ENCODE measurements at places on chromosomes 3 and 15.

- H3K4me1 ChIP-seq, result no peaks in the 10 kb centered on the region
- H3K4me3 ChIP-seq, result no peak overlapping the region
- H3K27ac ChIP-seq, result no peak overlapping the region
- peak; percentile 55 for DNase-seq
Observed at GRCh38 chr3:44074181-44074580, 167.5 kb upstream of the TOPAZ1 start.

DNA sequence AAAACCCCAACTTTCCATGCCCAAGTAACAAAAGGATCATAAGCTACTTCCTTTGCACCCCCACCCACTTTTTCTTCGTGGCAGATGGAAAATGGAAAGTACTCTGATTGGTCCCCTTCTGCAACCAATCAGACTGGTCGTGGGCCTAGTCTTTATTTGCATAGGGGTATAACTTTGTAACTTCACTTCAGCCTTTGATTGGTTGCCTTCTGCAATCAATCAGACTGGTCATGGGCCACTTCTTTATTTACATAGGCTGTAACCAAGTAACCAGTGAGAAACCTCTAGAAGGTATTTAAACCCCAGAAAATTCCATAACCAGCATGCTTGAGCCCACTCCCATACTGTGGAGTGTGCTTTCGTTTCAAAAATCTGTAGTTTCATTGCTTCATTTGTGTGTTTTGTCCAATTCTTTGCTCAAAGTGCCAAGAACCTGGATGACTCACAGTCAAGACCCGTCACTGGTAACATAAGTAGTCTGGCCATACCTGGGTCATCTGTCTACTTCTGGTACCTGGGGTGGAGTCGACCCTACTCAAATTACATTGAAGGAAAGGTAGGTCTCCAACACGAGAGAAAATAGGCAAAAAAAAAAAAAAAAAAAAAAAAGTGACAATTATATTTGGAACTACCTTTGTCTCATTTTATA is 41.9 kb downstream of the CMTM8 start:
- H3K27me3 ChIP-seq, result no peaks in the 10 kb centered on the region
- no peak overlapping the region for H3K27ac ChIP-seq
- H3K4me1 ChIP-seq, result no peaks in the 10 kb centered on the region
- no peak for DNase-seq
- H3K36me3 ChIP-seq, result no peaks in the 10 kb centered on the region

GRCh38 chr15:69141286-69141701 is 19.1 kb upstream of the GLCE start:
- H3K27me3 ChIP-seq, result no peaks in the 10 kb centered on the region
- H3K36me3 ChIP-seq, result no peaks in the 10 kb centered on the region
- no peak overlapping the region for H3K27ac ChIP-seq
- H3K4me3 ChIP-seq, result no peak overlapping the region

GRCh38 chr3:40302784-40303183 is 6.7 kb upstream of the EIF1B start:
- no peak for DNase-seq
- H3K4me3 ChIP-seq, result no peak overlapping the region
- H3K4me1 ChIP-seq, result no peaks in the 10 kb centered on the region
- H3K36me3 ChIP-seq, result no peaks in the 10 kb centered on the region

DNA sequence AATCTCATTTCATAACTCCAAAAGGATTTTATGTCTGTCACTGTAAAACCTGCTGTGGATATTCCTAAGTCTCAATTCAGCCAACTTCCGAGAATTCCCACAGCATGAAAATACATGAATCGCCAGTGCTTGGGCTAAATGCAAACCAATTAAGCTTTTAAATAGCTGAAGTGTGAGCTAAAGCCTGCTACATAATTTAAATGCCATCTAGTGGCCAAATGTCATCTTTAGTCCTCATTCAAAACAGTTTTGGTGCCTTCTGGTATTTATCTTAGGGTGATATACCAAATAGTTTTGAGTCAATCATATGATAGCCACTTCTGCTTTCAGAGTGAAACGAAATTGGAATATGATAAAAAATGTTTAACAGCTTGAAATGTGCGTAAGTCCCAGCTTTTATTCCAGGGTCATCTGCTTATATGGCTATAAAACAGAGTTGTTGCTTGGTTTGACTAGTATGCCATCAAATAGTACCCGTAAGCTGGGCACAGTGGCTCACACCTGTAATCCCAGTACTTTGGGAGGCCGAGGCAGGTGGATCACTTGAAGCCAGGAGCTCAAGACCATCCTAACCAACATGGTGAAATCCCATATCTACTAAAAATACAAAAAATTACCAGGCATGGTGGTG is 41.8 kb upstream of the CCNL1 start:
- DNase-seq, result no peak
- no peak overlapping the region for H3K4me3 ChIP-seq
- no peaks in the 10 kb centered on the region for H3K4me1 ChIP-seq

- H3K4me3 ChIP-seq, result peak within 1 kb of the TSS; percentile 89
- peak within 1 kb of the TSS; percentile 94 for H3K27ac ChIP-seq
- H3K4me1 ChIP-seq, result no peaks in the 10 kb centered on the region
- peaks cover 28% of the 10 kb centered on the region for H3K27me3 ChIP-seq
- peaks cover 16% of the 10 kb centered on the region for H3K36me3 ChIP-seq
Observed at GRCh38 chr3:138187296-138188012, at the start of gene ARMC8. ARMC8 (plus strand) TSS chr3:138187301; CDS start chr3:138187555, 254 bp downstream.

All from endodermal cell (in vitro differentiated cells).